Hematopoietic multipotent progenitor cell treated with erythropoietin and hydrocortisone succinate and interleukin-3 and kit ligand, for 8 days (in vitro differentiated cells): ENCODE measurements at places on chromosomes 2 and 18.

DNA sequence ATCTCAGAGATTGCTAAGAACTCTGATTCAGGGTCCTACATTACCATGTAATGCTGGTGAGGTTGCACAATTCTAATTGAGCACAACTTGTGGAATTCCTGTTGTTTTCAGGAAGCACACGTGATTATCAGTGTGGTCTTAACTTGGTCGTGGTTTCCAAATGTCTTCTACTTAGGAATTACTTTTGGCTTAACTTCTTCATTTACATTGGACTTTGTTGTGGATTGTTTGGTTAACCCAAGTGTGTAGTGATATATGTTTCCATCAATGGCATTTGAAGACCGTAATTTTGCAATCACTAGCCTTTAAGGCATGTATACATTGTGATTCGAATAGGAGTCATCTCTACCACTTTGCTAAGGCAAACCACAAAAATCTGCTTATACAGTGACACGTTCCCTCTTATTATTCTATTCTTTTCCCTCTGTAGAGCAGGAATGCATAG is 373.3 kb downstream of the IRS1 start:
- DNase-seq = no peak

GRCh38 chr2:145654746-145655145 is 1134.8 kb upstream of the ZEB2 start:
- no peak for DNase-seq

DNA sequence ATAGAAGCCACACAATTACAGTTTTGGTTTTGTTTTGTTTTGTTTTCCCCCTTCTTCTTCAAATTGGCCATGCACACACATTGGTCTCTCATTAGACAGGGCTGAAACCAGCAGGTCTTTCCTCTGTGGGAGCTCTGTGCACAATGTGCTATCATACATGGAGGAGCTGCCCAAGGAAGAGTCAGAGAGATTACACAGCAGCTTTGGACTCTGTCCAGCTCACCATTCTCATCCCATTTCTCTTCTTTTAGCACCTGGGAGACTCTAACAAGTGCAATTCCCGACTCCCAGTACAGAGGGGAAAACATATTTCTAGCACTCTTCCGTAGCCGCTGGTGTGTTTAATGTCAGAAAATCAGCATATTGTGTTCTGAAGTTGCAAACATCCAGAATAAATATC is 29.4 kb downstream of the POU3F3 start:
- no peak for DNase-seq

DNA sequence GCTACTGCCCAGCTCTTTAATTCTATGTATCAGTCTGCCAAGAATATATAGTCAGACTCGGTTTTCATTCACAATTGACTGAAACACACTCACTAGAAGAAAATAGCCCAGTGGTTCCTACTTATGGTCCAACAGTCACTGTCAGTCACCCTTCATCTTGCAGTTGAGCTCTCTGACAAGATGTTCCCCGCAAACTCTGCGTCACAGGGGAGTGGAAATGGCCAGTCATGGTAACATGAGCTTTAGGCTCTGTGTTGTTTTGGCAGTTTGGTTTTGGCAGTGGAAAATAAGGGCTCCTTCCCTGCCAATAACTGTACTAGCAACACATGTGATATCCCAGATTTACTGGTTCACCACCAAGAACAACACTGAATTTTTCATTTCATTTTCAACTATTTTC is 122.5 kb downstream of the PRPF40A start:
- no peak for DNase-seq

DNA sequence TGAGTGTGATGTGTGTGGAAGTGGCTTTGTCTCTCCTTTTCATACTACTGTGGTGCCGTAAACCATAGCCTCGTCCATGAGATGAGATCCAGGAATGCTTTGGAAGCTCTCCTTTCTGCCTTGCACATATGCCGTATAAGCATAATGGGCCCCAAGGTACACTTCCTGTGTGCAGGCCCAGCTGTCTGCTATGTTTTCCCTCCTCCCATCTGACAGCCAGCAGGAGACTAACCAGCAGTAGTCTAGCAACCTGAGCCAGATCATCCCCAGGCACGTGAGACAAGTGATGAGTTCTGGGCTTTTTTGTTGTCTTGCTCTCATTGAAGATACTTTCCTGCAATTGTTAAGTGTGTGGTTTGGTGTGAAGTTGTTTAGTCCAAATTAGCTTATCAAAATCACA is 555.5 kb upstream of the LRRTM4 start:
- DNase-seq = no peak
